Transverse colon (tissue), 4 donors: ENCODE measurements at places on chromosomes 5 and 9. TPM values are rescaled to one million over a fixed set of nuclear protein-coding genes. Genes with fewer than 3 reads are reported as not detected.
A peak's percentile ranks its signal among the peaks of the same experiment; 100 is the strongest.

SUSD3 gene
- not detected for total RNA-seq

FIBCD1 gene
- 3.3 TPM for total RNA-seq

SPINK9 gene
- total RNA-seq = not detected

FBP1 gene
- total RNA-seq = 21.3 TPM

PDE6A gene
- 1.2 TPM for total RNA-seq

DNA sequence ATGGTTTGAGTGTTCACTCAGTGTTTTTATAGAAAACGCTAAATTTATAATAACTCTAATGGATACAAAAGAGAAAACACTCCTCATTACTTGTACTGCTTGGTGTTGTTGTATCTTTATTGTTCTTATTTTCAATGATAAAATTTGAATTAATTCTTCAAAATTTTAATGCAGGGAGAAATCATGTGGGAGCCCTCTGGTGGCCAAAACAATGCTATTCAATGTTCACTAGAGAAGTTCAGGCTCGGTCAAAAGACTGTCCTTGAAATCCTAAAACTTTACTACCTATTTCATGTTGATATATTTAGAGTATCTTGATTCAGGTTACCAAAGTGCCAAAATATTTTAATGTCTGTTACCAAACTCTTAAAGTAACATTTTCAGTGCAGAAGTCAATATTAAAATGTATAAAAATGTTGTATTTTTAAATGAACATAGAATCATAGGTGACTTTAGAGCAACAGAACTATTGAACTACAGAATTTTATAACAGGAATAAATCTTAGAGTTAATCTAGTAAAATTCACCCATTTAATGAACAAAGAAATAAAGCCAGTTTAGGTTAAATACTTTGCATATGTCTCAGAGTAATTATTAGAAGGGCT, 1259.8 kb downstream of the PTPRD start:
- no peaks in the 10 kb centered on the region for H3K27me3 ChIP-seq
- H3K4me3 ChIP-seq = no peak overlapping the region
- no peak for DNase-seq

DNA sequence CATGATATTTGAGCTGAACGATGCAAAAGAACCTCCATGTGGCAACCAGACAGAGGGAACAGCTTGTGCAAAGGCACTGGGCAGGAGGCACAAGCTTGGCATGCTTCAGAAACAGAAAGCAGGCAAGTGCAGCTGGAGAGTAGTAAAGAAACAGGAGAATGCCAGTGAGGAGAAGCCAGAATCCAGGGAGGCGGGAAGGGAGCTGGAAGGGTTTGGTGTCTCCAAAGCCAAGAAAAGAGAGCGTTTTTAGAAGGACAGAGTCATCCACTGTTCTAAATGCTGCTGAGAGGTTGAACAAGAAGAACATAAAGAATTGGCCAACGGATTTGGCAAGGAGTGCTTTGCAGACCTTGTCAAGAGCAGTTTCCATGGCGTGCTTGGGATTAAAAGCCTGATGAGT, 124.7 kb downstream of the TLE1 start:
- H3K27ac ChIP-seq = peak overlapping the region; percentile 46
- no peaks in the 10 kb centered on the region for H3K27me3 ChIP-seq
- no peak for DNase-seq
- H3K4me3 ChIP-seq = no peak overlapping the region
- H3K36me3 ChIP-seq = no peaks in the 10 kb centered on the region
